Dorsolateral prefrontal cortex (tissue), 122 donors: ENCODE measurements at places on chromosomes 16 and 17.

- DNase-seq, result no peak
Measured at GRCh38 chr16:14487579-14487978, 142.5 kb downstream of the PARN start.

DNA sequence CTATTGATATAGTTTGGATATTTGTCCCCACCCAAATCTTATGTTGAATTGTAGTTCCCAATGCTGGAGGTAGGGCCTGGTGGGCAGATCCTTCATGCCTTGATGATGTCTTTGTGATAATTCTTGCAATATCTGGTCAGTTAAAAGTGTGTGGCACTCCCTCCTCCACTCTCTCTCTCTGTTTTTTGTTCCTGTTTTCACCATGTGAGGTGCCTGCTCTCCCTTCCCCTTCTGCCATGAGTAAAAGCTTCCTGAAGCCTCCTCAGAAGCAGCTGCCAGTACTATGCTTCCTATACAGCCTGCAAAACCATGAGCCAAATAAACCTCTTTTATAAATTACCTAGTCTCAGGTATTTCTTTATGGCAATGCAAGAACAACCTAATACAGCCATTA, 47.3 kb downstream of the TOM1L2 start:
- no peak for DNase-seq

GRCh38 chr16:49472598-49472997, 99.0 kb downstream of the C16orf78 start:
- DNase-seq, result no peak

DNA sequence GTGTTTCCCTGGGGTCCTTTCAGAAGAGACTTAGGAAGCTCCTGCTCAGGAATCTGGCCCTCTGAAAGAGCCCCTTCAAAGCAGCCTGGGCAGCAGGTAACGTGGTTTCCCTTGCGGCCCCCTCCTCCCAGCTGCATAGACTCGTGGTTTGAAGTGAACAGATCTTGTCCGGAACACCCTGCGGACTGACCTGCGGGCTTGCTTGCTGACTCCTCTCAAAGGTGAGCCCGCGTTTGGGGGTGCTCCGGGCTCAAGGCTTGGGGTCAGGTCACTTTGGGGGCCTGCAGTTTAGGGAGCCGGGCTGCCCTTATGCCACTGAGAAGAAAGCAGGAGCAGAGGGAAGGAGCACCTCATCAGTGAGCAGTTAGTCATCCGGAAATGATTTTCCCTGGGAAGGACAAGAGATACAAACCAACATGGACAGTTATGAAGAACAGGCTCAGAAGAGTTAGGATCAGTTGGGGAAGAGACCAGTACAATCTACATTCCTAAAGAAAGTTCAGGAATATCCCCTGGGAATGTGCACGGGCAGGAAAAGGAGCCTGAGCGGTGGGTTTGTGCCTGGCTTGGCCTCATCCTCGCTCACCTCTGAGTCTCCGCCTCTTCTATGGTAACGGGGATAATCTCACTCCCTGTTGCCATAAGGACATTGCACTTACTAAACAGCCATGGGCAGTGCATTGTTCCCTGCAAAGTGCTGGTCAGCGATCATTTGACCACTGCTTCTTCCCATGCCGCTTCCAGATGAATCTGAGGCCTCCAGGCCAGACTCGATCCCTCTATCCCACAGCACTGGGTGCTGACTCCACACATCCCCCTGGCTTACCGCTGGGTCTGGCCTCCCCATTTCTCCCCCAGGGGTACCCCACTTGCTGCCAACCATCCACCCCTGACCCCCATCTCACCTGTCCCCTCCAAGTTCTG, 10.0 kb downstream of the LDHD start:
- no peak for DNase-seq

GRCh38 chr16:4515611-4516233, 22.9 kb downstream of the CDIP1 start:
- DNase-seq, result no peak

DNA sequence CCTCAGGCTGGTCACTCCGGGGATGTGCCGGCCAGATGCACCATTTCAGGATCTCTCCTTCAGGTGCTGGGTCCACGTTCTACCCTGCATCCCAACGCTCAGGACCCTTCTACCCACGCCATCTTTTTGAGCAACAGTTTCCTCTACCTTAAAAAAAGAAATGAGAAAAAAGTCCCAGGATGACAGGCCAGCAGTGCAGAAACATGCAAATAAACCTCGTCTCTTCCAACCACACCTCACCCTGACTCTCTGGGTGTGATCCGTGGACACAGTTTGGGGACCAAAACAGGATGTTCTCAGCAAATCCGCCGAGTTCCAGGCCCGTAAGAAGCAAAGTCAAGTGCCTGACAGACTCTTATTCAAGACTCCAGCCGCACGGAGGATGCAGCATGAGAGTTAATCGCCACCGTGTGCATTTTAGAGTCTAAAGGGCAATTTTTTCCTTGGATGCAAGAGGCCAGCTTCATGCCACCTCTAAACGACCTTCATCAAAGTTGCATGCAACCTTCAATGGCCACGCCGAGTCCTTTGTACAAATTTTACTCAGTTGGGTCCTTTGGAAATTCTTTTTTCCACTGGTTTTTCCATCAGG, 99.6 kb downstream of the ZFHX3 start:
- DNase-seq, result no peak

DNA sequence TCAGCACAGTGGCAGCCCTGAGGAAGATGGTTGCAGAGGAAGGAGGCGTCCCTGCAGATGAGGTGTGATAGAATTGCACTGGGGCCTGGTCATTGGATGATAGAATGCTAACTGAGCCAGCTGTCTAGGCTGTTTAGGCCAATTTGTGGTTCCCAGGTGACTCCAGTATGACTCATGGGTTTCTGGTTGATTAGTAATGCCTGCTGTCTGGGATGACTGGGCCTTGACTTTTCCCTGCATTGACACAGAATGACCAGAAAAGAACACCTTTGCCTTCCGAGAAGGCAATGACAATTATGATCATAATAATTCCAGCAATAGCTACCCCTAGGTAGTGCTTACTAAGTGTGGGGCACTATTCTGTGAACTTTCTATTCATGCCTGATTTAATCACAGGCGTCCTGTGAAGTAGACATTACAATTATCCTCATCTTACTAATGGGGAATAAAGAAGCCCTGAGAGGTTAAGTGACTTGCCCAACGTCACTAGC, 31.5 kb downstream of the USP43 start:
- DNase-seq, result no peak

GRCh38 chr17:76191896-76192295, 48.4 kb downstream of the RNF157 start:
- DNase-seq, result no peak

DNA sequence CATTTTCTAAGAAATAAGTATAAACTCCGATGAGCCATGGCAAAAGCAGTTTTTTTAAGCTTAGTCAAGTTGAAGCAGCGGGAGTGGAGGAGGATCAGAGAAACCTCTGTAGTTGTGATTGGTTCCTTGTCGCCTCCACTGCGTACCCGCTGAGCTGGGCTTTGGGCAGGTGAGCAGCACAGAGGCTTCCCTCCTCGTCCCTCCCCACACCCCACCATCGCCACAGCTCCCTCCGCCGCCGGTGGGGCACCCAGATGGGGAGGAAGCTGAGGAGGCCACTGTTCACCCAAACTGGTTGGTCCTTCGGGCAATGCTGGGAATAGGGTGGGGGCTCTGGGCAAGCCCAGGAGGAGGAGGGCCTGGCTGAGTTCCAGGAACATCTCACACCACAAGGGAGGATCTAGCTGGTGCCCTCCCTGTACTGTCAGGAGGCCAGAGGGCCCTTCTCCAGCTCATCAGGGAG, 5.2 kb upstream of the MRPL38 start:
- DNase-seq, result no peak

GRCh38 chr16:54286366-54287130, at the start of gene IRX3:
IRX3 (minus strand) TSS chr16:54286787; CDS start chr16:54286050, 737 bp downstream.
- DNase-seq, result no peak

- no peak for DNase-seq
Measured at GRCh38 chr17:66447159-66447558, 144.7 kb downstream of the PRKCA start.

DNA sequence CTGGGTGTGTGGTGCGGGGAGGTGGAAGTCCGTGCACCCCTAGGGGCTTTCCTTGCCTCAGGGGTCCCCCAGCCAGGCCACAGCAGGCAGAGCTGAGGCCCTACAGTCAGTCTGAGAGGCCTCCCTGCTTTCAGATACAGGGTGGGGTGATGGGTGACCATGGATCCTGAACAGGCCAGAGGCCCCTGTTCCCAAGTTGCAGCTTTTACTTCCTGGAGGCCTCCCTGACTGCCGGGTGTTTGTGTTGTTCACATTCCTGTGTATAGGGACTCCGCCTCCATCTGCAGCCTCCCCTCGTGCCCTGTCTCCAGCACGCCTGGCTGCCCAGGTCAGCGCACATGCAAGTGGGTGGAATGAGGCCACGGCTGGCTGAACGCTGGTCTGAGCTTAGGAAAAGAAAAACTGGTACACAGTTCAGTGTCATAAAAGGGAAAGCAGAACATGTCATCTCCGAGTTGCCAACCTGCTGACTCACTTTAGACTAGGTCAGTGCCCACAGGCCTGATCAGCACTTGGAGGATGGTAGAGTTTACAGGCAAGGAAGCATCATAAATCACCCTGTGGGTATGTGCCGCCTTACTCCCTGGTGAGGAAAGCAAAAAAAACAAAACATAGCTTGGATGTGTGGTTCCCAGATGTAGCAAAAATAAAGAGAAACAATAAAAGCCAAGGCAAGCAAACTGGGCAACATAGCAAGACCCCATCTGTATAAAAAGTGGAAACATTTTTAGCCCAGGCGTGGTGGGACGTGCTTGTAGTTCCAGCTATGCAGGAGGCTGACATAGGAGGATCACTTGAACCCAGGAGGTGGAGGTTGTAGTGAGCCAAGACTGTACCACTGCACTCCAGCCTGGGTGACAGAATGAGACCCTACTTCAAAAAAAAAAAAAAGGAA, 6.2 kb upstream of the SLC7A6 start:
- DNase-seq, result no peak

DNA sequence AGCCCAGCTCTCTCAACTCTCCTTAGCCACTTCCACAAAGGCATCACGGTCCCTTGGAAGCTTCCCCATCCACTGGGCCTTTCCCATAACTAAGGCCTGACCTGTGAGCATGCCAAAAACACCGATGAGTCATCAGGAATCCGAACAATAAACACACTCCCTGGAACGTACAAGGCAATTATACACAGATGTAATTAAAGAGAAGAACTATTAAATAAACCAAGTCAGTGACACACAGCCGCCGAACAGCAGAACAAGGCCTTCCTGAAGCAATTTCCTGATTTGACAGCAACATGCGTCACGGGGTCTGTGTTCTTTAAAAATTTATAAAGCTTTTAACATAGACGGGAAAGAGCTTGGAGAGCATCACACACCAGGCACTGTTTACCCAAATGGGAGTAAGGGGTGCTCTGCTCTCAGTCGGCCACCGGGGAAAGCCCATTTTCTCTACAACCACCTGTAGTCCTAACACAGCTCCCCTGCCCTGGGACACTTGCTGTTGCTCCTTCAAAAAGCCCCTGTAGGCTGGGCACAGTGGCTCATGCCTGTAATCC, 29.4 kb downstream of the COG7 start:
- DNase-seq, result no peak

GRCh38 chr17:5128905-5129535, 13.2 kb downstream of the USP6 start:
- no peak for DNase-seq

- no peak for DNase-seq
Measured at GRCh38 chr17:8954339-8954738, 11.2 kb downstream of the PIK3R5 start.

DNA sequence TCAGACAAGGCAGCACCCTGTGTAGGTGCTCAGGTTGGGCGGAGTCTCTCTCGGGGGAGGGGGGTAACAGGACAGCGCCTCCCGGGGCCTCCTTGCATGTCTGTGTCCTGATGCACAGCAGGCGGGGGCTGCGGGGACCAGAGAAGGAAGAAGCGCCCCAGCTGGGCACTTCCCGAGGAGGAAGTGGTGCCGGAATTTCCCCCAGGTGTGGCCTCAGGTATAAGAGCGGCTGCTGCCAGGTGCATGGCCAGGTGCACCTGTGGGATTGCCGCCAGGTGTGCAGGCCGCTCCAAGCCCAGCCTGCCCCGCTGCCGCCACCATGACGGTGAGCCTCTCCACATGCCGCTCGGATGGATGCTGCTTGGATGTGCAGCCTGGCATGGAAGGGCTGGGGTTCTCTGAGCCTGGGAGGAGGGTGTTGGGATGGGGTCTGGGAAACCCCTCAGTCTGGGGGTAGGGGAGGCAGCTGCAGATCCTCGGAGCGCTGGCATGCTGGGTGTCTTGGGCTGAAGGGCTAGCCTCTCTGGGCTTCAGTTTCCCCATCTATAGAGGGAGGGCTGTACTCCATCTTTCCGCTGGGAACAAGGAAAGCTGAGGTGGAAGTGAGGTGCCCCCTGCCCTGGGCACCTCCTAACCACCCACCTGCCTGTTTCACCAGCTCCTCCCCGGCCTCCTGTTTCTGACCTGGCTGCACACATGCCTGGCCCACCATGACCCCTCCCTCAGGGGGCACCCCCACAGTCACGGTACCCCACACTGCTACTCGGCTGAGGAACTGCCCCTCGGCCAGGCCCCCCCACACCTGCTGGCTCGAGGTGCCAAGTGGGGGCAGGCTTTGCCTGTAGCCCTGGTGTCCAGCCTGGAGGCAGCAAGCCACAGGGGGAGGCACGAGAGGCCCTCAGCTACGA, at the start of gene IL17C:
TSS of gene IL17C (plus strand) at position 250 of the 908 bp plus-strand sequence. CDS start at position 320, 70 bp downstream.
- DNase-seq, result no peak

GRCh38 chr17:45384047-45384788, 48.5 kb downstream of the ARHGAP27 start:
- DNase-seq, result no peak

DNA sequence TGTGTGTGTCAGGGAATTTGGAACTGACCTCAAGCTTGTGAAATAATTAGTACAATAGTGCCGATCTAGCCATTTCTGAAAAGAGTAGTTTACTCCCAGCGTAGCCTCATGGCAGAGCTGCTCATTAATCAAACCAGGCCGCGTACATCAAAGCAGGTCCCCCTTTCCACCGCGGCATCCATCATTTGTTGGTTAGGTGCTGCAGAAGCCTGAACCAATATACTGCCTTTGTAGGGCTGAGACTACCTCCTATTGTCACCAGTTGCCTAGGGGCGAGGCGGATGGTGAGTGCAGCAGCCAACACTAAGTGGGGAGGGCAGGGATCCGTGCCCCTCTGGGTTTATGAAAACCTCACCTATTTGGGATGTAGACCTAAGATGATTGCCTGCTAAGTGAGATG, 264.1 kb downstream of the TMEM114 start:
- DNase-seq, result no peak

DNA sequence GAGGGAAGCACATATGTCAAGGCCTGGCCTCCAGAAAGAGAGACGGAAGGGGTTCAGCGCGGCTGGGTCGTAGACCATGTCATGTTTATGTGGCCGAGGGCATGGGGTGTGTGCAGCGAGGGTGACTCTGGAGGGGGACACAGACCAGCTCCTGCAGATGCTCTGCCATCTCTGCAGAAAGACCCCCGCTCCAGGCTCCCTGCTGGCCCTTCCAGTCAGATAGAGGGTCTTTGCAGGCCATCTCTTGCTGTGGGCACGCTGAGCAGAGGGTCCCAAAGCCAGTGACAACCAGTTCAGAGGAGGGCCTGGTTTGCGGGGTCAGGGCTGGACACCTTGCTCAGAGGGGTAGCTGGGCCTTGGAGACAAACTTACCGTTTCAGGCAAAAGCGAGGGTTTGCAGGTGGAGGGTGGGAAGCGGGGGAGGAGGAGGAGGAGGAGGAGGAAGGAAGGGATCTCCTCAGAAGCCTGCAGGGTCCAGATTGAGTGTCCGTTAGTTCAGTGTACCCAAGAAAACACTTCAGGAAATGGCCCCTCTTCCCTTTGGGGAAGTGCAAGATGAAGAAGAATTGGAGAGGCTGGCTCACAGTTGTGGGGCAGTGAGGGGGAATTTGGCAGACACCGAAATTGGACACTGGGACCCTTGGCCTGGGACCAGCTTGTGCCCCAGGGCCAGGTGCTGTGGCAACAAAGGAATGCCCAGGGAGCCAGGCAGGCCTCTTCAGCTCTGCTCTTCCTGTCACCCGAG, 102.8 kb downstream of the CMIP start:
- no peak for DNase-seq

- peak; percentile 10 for DNase-seq
Measured at GRCh38 chr16:86224126-86224525, 286.2 kb upstream of the FOXF1 start.
